ENCODE measurements at places on chromosomes 5 and 9. TPM values are rescaled to one million over a fixed set of nuclear protein-coding genes. Genes with fewer than 3 reads are reported as not detected.

The ADAMTS6 gene
- 2.7 TPM for total RNA-seq

The OLFML2A gene
- total RNA-seq, result 6.6 TPM

The OTP gene
- total RNA-seq, result not detected

The PCDHGA2 gene
- 1.2 TPM for total RNA-seq

The PCDHB15 gene
- 1.3 TPM for total RNA-seq

The GBGT1 gene
- total RNA-seq, result 3.1 TPM

Measured in renal cortical epithelial cell (primary cell).